ENCODE measurements at places on chromosomes 4 and X. TPM values are rescaled to one million over a fixed set of nuclear protein-coding genes. Genes with fewer than 3 reads are reported as not detected.

CAMK2D gene
- 16.5 TPM for total RNA-seq

DUSP21 gene
- not detected for total RNA-seq

XAGE2 gene
- not detected for total RNA-seq

ARHGAP10 gene
- total RNA-seq = 17.2 TPM

OPHN1 gene
- total RNA-seq = 1.4 TPM

CXorf49 gene
- total RNA-seq = not detected

ZDHHC15 gene
- total RNA-seq = not detected

F8A2 gene
- not detected for total RNA-seq

MXRA5 gene
- total RNA-seq = not detected
